ENCODE measurements at places on chromosomes 1 and 21. TPM values are rescaled to one million over a fixed set of nuclear protein-coding genes. Genes with fewer than 3 reads are reported as not detected.

Gene LIX1L
- total RNA-seq, result 8.2 TPM

- no peak for DNase-seq
Observed at GRCh38 chr1:204453141-204453772, 41.3 kb downstream of the PIK3C2B start.

Gene MCOLN2
- 115 TPM for total RNA-seq

Gene C1QA
- 76.7 TPM for total RNA-seq

GRCh38 chr1:45187725-45188124 lies 18.7 kb downstream of the ZSWIM5 start:
- no peak for DNase-seq

GRCh38 chr1:210689826-210690225 lies 361.1 kb downstream of the HHAT start:
- DNase-seq, result no peak

Gene PROK1
- not detected for total RNA-seq

Gene KMO
- 2.5 TPM for total RNA-seq

Gene DFFA
- total RNA-seq, result 15.8 TPM

Gene SNX7
- total RNA-seq, result 4.1 TPM

DNA sequence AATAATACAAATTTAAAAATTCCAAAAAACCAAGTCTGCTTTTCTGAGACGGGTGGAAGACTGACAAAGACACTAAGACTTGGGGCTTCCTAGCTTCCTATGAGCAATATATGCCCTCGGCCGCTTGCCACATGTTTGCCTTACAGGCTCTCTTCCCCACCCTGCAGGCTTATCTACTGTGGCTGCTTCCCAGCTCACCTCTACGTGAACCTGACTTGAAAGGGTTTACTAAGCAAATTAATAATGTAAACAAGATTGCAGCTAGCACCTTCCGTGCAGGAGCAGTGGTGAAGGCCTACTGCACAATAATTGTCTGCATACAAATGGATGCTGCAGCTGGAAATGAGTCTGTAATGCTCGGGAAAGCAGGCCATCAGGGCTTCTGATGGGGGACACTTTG lies 152.9 kb upstream of the DAB1 start:
- no peak for DNase-seq

GRCh38 chr1:161198194-161198896 lies 509 bp downstream of the ADAMTS4 start:
- DNase-seq, result no peak

Gene VHLL
- not detected for total RNA-seq

- no peak for DNase-seq
Observed at GRCh38 chr1:119010201-119010600, 22.1 kb upstream of the TBX15 start.

Measured in transverse colon (tissue), 4 donors.